Osteoblast (primary cell): ENCODE measurements at places on chromosomes 13 and 19. TPM values are rescaled to one million over a fixed set of nuclear protein-coding genes. Genes with fewer than 3 reads are reported as not detected.
A peak's percentile ranks its signal among the peaks of the same experiment; 100 is the strongest.

GRCh38 chr13:30135351-30135750, 172.0 kb downstream of the KATNAL1 start:
- H3K27ac ChIP-seq: no peak overlapping the region
- peaks cover 34% of the 10 kb centered on the region for H3K4me1 ChIP-seq
- no peaks in the 10 kb centered on the region for H3K36me3 ChIP-seq
- peak; percentile 79 for DNase-seq

DNA sequence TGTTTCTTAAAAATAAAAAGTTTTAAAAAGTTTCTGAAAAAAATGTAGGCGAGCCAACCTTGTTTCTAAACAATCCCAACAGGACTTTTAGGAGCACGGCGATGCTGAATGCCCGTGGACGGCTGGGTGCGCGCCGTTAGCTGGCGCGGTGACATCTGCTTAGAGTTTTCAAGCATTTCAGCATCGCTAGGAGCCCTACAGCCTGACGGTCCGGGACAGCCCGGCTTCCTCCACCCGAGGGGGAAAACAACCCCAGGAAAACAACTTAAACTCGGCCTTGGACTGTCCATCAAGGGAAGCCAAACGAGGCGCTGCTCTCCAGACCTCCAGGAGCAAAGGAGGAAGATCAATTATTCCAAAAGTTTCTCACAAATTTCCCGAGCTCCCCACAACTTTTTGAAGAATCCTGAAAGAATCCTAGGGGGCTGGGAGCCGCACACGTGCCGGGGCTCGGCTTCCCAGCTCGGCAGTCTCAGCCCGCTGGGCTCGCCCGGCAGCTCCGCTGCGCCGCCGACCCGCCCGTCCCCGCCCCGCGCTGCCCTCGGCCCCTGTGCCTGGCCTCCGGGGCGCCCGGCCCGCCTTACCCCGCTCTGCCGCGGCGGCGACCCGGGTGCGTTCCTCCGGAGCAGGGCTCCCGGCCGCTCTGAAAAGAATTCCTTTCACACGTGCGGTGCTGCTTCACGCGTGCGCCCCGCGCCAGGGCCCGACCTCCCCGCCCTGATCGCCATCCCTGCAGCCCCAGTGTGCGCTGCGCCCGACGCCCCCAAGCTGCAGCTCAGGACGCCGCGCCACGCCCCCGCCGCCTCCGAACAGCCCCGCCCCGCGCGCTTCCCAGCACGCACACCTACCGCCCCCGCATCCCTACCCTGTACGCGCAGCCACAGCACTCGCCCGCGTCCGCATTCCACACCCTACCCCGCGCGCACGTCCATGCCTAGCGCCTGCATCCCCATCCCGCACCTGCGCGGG, at the start of gene GJA3:
Gene GJA3, minus strand, starts transcription at position 747 of the 969 bp plus-strand sequence. CDS start 17,764 bp downstream, outside the sequence.
- DNase-seq: no peak
- no peaks in the 10 kb centered on the region for H3K36me3 ChIP-seq
- H3K4me3 ChIP-seq: peak within 1 kb of the TSS; percentile 60
- H3K4me1 ChIP-seq: peaks cover 9% of the 10 kb centered on the region
- peaks cover 67% of the 10 kb centered on the region for H3K27me3 ChIP-seq

GRCh38 chr19:56969759-56970178, 129.2 kb upstream of the PEG3 start:
- no peaks in the 10 kb centered on the region for H3K27me3 ChIP-seq
- no peaks in the 10 kb centered on the region for H3K4me1 ChIP-seq
- no peaks in the 10 kb centered on the region for H3K36me3 ChIP-seq
- H3K27ac ChIP-seq: no peak overlapping the region
- H3K4me3 ChIP-seq: no peak overlapping the region

GRCh38 chr13:50519866-50520265, 323.6 kb downstream of the DLEU7 start:
- H3K27ac ChIP-seq: no peak overlapping the region
- peaks cover 27% of the 10 kb centered on the region for H3K4me1 ChIP-seq
- no peak for DNase-seq
- no peaks in the 10 kb centered on the region for H3K36me3 ChIP-seq
- H3K27me3 ChIP-seq: no peaks in the 10 kb centered on the region
- H3K4me3 ChIP-seq: no peak overlapping the region

GRCh38 chr19:40453151-40453735, 9.1 kb upstream of the SERTAD3 start:
- no peaks in the 10 kb centered on the region for H3K27me3 ChIP-seq
- DNase-seq: peak; percentile 0
- H3K27ac ChIP-seq: no peak overlapping the region
- no peak overlapping the region for H3K4me3 ChIP-seq

DNA sequence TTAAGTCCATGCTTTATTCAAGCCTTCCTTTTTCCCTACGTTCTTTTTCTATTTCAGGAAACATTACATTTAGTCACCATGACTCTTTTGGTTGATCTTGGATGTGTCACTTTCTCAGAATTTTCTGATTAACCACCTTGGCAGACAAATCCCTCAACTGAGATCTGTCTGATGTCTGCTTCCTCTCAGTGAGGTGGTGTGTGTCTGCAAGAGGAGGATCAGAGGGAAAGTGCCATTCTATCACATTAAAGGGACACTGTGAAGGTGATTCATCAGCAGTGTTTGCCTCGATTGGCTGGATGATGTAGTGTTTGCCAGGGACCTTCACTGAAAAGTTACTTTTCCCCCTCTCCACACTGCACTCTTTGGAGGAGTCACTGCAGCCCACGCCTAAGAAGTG, 3.0 kb upstream of the CCNP start:
- no peak overlapping the region for H3K27ac ChIP-seq
- DNase-seq: no peak

Gene NAPSA
- total RNA-seq: under 0.01 and 0.29 TPM in 2 replicates

DNA sequence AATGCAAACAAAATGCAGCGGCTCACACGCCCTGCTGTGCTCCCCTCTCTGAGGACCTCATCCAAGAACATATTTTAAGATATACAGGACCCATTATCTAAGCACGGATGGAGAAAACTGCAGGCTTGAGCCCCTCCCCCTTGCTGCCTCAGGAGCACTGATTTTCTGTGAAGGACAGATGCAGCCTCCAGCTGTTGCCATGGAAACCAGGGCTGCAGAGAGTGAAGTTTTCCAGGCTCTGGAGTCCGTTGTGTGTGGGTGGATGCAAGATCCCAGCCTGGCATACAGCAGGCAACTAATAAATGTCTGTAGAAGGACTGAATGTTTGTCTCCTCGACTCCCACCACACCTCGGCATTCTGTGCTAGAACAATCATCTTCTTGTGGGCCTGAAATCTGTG, 105.6 kb upstream of the PEG3 start:
- no peak overlapping the region for H3K4me3 ChIP-seq
- H3K4me1 ChIP-seq: no peaks in the 10 kb centered on the region
- H3K27me3 ChIP-seq: no peaks in the 10 kb centered on the region

- H3K4me1 ChIP-seq: peaks cover 4% of the 10 kb centered on the region
- H3K27me3 ChIP-seq: no peaks in the 10 kb centered on the region
- no peak overlapping the region for H3K4me3 ChIP-seq
- no peak for DNase-seq
Measured at GRCh38 chr13:99206226-99206625, 5.6 kb downstream of the UBAC2 start.

DNA sequence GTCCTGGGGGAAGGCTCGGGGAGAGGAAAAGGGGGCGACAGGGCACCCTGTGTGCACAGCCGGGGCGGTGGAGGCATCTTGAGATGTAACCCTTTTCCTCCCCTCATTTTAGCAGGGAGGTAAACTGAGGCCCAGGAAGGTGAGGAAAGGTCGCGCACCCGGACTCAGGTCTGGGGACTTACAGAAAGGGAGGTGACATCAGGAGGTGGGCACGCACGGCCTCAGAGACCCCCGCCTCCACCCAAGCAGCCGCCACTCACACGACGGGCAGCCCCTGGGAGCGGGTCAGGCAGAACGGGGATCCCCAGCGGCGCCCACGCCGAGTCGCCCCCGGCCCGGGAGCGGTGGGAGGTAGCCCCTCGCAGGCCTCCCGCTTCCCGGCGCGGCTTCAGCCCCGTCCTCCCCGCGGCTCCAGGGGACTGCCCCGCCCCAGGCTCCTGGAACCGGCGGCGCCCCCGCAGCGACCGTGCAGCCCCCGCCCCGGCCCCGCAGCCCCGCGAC, 477 bp downstream of the PIP5K1C start:
- peak overlapping the region; percentile 60 for H3K27ac ChIP-seq
- H3K36me3 ChIP-seq: no peaks in the 10 kb centered on the region
- H3K4me1 ChIP-seq: peaks cover 6% of the 10 kb centered on the region
- H3K27me3 ChIP-seq: no peaks in the 10 kb centered on the region
- DNase-seq: peak; percentile 86
- peak overlapping the region; percentile 90 for H3K4me3 ChIP-seq

Gene LILRB2
- not detected in 2 replicates for total RNA-seq

Gene HSH2D
- total RNA-seq: 0.36 TPM in 1 of 2 replicates, not detected in the other

DNA sequence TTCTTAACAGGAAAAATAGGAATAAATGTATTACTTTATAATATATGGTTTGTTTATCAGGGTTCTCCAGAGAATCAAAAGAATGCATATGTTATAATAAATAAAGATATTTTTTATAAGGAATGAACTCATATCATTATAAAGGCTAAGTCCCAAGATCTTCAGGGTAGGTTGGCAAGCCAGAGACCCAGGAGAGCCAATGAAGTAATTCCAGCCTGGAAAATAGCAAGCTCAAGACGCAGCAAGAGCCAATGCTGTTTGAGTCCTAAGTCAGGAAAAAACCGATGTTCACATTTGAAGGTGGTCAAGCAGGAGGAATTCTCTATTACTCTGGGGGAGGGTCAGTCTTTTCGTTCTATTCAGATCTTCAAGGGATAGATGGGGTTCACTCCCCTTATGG, 490.0 kb downstream of the PCDH20 start:
- H3K4me1 ChIP-seq: no peaks in the 10 kb centered on the region
- H3K27ac ChIP-seq: no peak overlapping the region
- H3K27me3 ChIP-seq: no peaks in the 10 kb centered on the region
- no peak for DNase-seq
- H3K4me3 ChIP-seq: no peak overlapping the region
- no peaks in the 10 kb centered on the region for H3K36me3 ChIP-seq

- DNase-seq: peak; percentile 93
- H3K4me3 ChIP-seq: no peak overlapping the region
- H3K4me1 ChIP-seq: peaks cover 22% of the 10 kb centered on the region
- peaks cover 23% of the 10 kb centered on the region for H3K36me3 ChIP-seq
Measured at GRCh38 chr19:18439025-18439909, 1.3 kb upstream of the ISYNA1 start.

DNA sequence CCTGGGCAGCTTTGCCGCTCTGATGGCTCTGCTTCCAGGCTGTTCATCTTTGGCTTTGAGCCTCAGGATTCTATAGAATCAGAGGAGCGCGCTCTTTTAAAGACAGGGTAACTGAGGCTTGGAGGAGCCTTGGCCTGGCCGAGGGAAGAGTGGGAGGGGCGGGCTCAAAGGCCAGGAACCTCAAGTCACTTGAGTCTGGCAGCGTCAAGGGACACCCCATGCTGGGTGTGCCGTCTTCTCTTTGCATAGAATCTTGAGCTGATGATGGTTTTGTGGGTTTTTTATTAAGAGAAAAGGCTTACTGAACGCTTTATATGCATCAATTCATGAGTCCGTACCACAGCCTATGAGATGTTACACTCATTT, 1.1 kb downstream of the PGLS start:
- peak overlapping the region; percentile 89 for H3K27ac ChIP-seq
- peak; percentile 46 for DNase-seq
- peaks cover 12% of the 10 kb centered on the region for H3K36me3 ChIP-seq
- H3K4me3 ChIP-seq: peak overlapping the region; percentile 84
- peaks cover 32% of the 10 kb centered on the region for H3K4me1 ChIP-seq

GRCh38 chr13:94666065-94666464, 46.3 kb downstream of the SOX21 start:
- no peaks in the 10 kb centered on the region for H3K4me1 ChIP-seq
- no peak overlapping the region for H3K4me3 ChIP-seq
- H3K27ac ChIP-seq: no peak overlapping the region
- no peaks in the 10 kb centered on the region for H3K36me3 ChIP-seq
- peaks cover 49% of the 10 kb centered on the region for H3K27me3 ChIP-seq

DNA sequence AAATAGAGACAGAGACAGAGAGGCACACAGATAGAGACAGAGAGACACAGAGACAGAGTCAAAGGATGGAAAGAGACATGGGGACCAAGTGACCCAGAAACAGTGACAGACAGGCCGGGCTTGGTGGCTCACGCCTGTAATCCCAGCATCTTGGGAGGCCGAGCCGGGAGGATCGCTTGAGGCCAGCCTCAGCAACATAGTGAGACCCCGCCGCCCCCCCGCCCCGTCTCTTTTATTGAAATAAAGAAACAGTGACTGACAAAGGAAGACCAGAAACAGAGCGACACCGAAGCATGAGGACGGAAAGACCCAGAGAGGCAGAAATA, 848 bp upstream of the NECTIN2 start:
- H3K4me1 ChIP-seq: peaks cover 25% of the 10 kb centered on the region
- no peaks in the 10 kb centered on the region for H3K36me3 ChIP-seq
- no peak for DNase-seq
- H3K4me3 ChIP-seq: peak overlapping the region; percentile 98
